ENCODE measurements at places on chromosomes 5 and 9.

DNA sequence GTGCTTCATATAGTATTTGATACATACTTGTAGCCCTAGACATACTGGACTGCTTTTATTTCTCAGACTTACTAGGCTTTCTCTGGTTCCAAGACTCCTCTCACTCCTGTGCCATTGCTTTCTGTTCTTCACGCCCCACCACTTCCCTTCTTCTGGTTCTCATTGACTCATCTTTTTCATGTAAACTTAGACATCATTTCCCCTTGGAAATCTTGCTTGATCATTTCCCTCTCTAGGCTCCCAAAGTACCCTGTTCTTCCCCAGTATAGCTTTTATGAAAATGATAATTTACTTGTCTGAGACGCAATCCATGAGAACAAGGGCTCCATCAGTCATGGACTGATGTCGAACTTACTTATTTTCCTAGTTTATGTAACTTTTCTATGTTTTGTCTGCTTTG is 83.5 kb downstream of the TLR4 start:
- DNase-seq = no peak

GRCh38 chr9:7139886-7140285 is 382.1 kb downstream of the KDM4C start:
- no peak for DNase-seq

DNA sequence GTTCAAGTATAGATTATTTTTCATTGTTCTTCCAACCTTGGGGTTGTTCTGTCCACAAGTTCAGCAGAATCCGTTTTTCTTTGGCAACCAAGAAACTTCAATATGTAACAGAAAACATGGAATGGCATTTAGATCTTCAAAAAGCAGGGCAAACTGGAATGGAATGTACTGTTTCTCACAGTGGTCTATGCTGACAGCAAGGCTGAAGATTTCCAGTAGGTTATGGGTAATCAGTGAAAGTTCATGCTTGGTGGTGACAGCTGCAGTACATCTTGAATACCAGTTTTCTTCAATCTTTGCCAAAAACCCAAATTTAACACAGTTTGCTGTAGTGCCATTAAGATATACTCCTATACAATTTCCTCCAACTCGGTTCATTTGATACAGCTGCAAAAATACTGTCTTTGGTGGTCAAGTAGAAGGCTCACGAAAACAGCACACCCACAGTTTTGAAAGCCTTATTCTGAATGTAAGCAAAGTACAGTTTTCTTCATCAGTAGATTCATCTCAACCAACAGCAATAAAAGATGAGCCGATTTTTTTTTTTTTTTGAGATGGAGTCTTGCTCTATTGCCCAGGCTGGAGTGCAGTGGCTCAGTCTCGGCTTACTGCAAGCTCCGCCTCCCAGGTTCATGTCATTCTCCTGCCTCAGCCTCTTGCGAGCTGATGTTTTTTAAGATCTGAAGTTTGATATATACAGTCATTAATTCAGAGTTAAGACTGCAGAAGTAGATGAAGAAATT is 4.9 kb downstream of the TRIM52 start:
- no peak for DNase-seq

DNA sequence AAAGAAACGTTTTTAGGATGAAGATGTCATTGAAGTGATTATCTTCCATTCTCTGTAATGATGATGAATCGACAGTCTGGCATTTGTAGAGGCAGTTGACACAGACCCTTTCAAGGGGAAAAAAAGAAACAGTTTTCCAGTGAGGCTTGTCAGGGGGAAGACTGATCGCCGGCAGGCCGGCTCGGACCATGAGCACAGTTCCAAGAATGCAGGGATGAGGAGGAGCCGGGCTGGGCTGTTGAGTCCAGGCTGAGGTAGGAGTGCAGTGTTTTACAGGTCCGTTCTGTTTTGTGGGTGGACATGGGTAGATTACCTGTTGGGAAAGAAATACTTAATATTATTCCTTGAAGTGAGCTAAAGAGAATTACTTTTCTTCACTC is 194.6 kb downstream of the AOPEP start:
- DNase-seq = no peak

DNA sequence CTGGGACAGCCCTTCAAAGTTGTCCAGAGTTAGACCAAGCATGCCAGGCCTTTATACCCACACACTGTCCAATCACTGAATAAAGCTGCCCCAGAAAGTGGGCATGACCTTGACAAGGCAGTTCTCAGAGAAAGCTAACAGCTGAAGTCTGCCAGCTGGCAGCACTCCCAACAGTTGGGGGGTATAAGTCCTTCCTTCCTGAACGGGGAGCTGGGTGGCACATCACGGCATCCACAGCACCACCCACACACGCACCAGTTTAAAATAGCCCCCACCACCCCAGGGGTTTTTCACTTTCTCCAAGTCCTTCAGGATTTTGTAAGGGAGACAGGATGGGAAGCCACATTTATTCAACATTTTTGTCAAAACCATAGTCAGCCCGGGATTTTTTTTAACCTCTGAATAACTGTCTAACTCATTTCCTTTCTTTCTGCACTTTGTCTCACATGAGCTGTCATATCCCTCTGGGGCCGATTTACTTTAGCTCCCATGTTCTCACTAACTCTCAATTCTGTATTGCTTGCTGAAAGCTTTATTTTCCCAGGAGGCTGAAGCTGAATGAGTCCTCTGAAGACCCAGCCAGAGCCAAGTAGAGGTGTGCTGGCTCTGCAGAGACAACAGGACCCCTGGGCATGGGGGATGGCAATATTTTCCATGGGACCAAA is 15.4 kb downstream of the FAM81B start:
- no peak for DNase-seq

GRCh38 chr5:95439801-95440493 is 48.8 kb downstream of the FAM81B start:
- no peak for DNase-seq

DNA sequence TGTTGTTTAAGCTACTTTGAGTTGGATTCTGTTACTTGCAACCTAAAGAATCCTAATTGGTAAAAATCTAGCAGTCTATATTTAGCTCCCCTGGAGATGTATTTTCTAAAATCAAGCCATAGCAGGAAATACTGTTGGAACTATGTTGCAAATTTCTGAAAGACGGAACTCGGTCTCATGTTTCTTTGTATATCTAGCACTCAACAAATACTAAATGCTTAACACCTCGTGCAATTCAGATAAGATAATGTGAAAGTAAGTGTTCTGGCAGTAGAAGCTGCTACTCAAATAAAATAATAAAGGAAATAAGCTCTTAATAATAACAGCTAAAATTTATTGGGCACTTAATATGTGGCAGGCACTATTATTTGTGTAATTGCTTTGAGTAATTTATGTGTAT is 10.9 kb upstream of the PRELID2 start:
- no peak for DNase-seq

GRCh38 chr9:110626101-110626829 is 42.3 kb upstream of the MUSK start:
- DNase-seq = no peak

GRCh38 chr5:126188804-126189203 is 234.4 kb upstream of the GRAMD2B start:
- no peak for DNase-seq

DNA sequence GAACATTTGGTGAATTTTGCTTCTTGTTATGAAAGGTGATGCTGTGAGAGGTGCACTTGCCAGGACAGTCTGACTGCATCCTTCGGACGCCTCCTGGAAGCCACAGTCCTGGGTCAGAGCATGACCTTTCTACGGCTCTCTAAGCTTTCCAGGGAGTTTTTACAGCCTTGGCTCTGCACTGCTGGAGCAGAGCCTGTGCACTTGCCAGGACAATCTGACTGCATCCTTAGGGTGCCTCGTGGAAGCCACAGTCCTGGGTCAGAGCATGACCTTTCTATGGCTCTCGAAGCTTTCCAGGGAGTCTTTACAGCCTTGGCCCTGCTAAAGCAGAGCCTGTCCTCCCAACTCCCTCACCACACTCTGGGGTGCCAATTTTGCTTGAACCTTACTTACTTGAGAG is 49.6 kb downstream of the CCDC180 start:
- no peak for DNase-seq

DNA sequence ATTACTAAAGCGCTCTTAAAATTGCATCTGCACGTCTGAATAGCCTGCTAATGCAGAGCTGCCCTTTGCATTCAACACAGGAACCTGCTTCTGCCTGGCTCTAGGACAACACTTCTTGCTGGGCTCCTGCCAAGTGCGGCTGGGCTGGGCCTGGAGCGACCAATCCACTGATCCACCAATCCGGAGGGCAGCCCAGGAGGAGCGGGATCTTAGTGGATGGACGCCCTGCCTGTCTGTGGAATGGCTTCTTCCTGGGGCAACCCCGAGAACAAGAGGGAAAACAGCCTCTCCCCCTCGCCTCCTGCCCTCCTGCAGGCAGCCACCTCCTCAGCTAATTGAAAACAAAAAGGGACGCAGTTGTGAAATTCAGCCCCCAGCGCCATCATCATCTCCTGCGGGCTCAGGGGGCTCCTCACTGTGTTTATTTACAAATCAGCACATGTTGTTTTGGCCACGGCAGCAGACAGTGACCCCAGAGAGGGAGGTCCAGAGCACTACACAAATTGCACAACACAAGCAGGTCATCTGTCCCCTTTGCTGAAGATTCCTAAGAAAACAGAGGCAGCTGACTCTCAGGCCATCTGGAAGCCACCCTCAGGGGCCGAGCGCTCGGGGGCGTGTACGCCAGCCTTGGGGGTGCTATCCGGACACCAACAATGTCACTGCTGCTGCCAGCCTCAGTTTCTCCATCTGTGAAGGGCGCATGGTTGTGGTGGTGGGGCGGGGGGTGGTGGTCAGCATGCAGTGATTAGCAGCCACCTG is 57.3 kb downstream of the GADD45G start:
- DNase-seq = peak; percentile 98

DNA sequence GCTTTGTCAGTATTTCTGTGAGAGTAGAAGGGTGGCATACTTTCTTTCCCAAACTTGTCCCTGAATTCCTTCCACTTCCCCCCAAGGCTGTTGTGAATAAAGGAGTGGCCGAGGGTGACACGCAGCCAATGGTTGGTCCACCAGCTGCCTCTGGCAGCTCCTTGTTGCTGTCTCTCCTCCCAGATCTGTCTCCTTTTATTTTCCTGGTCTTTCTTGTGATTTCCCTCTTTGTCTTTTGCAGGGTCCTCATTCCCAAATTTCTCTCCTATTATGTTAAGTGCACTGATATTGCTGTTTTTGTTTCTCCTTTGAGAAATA is 137.5 kb upstream of the HMHB1 start:
- DNase-seq = no peak

DNA sequence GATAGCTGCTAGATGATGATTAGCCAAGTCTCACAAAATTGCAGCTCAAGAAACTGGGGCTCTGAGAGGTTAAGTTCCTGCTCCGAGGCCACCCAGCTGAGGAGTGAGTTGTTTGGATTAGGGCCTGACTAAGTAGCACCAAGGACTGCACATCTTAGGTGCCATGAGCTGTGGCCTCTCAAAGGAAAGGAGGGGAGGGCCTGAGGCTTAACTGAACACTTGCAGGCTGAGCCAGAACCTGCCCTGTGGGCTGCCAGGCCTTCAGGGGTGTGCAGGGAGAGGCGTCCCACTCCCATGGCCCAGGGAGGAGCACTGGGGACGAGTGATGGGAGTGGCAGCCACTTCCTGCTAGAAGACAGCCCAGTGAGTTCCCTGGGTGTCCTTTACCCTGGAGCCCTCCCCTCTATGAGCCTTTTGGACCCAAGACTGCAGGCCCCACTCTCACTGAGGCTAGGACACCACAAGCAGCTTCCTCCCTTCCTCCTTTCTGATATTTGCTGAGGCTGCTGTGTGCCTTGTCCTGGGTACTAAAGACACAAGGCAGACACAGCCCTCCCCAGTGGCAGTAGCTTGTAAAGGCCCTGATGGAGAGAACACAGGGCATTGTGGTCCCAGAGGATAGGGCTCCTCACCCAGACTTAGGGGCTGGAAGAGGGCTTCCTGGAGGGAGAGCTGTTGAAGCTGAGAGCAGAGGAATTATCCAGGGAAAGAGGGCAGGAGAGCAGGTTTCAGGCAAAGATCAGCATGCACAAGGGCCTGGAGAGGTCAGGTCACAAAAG is 22.1 kb downstream of the LMX1B start:
- DNase-seq = no peak

DNA sequence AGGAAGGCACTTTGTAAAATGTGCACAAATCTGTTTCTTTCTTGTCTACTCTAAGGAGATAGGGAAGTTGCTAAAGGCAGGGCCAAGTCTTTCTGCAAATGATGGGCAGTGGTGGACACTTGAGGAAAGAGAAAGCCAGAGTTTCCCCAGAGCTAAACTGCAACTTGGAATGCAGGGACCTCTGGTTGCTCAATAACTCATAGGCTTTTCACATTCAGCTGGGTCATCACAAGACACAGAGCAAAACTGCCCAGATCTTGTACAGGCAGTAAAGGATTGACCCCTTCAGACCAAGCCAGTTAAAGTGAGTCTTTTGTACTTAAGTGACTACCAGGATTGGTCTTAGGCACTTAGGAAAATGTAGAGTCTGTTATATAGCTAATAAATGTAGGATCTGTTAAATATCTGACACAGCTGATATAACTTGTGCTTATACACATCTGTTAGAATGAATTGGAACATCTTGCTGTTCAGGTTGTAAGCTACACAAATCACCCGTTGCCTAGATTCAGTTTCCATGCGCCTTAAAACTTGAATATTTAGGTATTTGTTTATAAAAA is 13.5 kb upstream of the AGXT2 start:
- DNase-seq = no peak

- no peak for DNase-seq
Measured at GRCh38 chr5:141799507-141800167, 78.6 kb downstream of the PCDH1 start.

GRCh38 chr5:40681363-40682153 is 1.8 kb downstream of the PTGER4 start:
- DNase-seq = peak; percentile 80

DNA sequence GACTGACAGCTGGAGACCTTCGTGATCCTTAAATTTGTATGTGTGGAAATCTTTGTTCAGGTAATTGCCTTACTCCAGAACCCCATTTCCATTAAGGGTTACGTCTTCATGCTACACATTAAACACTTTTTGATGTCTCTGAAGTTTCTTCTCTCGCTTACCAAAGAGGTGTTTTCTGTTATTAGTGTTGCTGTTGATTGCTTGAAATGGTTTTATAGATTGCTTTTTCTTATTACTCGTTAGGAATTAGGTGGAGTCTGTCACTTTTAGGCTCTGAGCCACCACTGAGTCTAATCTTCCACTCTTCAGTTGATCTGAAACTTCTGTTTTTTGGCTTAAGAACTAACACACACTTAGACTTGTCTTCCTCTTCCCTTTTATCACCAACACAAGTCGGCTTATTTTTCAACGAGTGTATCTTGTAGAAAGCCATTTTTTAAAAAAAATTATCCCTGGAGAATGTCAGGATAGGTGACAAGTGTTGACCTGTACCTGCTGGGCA is 62.2 kb upstream of the PPARGC1B start:
- DNase-seq = no peak

DNA sequence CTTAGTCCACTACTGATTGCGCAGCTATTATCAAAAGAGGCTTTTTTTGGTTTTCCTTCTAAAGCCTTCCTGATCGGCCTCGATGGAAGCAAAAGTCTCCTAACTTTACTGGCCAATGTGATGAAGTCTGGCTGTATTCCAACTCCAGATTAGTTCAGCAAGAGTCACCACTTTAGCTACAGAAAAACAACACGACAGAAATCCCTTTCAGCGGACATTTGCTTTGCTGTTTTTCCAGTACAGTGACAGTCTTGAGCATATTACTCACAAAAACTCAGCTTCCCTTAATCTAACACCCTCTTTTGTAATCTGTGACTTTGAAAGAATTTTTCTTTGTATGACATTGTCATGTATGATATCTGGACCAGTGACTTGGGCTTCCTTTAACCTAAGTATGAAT is 95.7 kb downstream of the HOMER1 start:
- no peak for DNase-seq

All from upper lobe of right lung (tissue), 1 donor.